ENCODE measurements at places on chromosomes 12 and 14. TPM values are rescaled to one million over a fixed set of nuclear protein-coding genes. Genes with fewer than 3 reads are reported as not detected.
A peak's percentile ranks its signal among the peaks of the same experiment; 100 is the strongest.

The TEX22 gene
- not detected for total RNA-seq

The SCN8A gene
- total RNA-seq: 3.7 TPM

The DAO gene
- not detected for total RNA-seq

The BICDL1 gene
- total RNA-seq: 71.2 TPM

The RAPGEF3 gene
- 52.3 TPM for total RNA-seq

The ACOT6 gene
- not detected for total RNA-seq

The RERGL gene
- 1.2 TPM for total RNA-seq

GRCh38 chr14:50070840-50071548 lies 45.4 kb downstream of the VCPKMT start:
- H3K36me3 ChIP-seq: no peaks in the 10 kb centered on the region
- no peak for DNase-seq
- H3K4me1 ChIP-seq: no peaks in the 10 kb centered on the region
- H3K27ac ChIP-seq: no peak overlapping the region
- H3K27me3 ChIP-seq: no peaks in the 10 kb centered on the region
- no peak overlapping the region for H3K4me3 ChIP-seq

DNA sequence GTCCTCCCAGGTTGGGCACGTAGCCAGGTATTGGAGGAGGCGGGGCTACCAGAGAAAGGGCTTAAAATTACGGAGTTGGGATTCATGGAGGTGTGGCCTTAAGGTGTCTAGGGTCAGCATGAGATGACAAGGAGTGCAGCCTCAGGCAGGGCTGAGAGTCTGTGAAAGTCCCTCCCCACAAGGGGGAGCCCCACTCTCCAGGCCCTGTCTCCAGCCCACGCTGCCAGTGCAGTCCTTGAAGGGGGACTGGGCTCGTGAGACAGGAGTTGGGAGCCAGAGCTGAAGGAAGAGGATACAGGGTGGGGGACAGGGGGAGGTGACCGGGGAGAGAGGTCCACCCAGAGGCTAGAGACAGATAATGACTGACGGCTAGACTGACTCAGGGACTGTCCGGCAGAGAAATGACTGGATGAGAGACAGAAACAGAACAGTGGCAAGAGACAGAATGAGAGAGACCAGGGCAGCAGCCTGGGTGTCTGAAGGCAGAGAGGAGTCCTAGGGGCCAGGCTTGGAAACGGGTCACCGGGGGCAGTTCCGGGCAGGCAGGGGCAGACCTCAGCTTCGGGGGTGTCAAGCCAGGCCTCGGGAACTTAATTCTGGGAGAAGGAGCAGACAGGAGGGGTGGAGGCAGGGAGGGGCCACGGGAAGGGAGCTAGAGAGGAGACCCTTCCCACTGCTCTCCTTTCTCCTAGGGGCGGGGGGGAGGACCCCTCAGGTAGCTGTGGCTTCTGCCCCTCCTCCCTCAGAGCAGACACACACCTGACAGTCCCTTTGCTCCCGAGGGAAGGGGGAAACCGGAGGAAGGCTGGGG lies 970 bp downstream of the CDH24 start:
- peaks cover 27% of the 10 kb centered on the region for H3K36me3 ChIP-seq
- H3K4me1 ChIP-seq: peaks cover 23% of the 10 kb centered on the region
- DNase-seq: no peak
- peak overlapping the region; percentile 82 for H3K4me3 ChIP-seq

DNA sequence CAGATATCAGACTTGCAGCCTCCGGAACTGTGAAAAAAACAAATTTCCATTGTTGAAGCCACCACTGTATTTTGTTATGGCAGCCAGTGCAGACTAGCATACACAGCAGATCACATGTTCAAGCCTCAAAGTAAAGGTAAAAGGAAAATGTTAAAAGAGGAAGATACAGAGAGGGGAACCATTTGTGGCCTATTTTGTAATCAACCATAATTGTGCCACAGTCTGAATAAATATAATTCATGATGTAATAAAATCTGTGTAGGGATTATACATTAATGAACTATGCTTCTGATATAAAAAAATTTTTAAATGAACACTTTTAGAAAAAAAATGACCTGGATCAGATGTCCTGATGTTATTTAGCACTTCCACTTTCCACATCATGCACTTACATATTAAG lies 79.6 kb downstream of the SLC16A7 start:
- H3K4me3 ChIP-seq: no peak overlapping the region
- no peaks in the 10 kb centered on the region for H3K4me1 ChIP-seq
- H3K27ac ChIP-seq: no peak overlapping the region
- no peaks in the 10 kb centered on the region for H3K27me3 ChIP-seq
- H3K36me3 ChIP-seq: no peaks in the 10 kb centered on the region

- DNase-seq: no peak
- H3K4me1 ChIP-seq: no peaks in the 10 kb centered on the region
- H3K27ac ChIP-seq: no peak overlapping the region
- no peaks in the 10 kb centered on the region for H3K36me3 ChIP-seq
These were observed 437.9 kb downstream of the BCL11B start for GRCh38 chr14:98834119-98834518.

DNA sequence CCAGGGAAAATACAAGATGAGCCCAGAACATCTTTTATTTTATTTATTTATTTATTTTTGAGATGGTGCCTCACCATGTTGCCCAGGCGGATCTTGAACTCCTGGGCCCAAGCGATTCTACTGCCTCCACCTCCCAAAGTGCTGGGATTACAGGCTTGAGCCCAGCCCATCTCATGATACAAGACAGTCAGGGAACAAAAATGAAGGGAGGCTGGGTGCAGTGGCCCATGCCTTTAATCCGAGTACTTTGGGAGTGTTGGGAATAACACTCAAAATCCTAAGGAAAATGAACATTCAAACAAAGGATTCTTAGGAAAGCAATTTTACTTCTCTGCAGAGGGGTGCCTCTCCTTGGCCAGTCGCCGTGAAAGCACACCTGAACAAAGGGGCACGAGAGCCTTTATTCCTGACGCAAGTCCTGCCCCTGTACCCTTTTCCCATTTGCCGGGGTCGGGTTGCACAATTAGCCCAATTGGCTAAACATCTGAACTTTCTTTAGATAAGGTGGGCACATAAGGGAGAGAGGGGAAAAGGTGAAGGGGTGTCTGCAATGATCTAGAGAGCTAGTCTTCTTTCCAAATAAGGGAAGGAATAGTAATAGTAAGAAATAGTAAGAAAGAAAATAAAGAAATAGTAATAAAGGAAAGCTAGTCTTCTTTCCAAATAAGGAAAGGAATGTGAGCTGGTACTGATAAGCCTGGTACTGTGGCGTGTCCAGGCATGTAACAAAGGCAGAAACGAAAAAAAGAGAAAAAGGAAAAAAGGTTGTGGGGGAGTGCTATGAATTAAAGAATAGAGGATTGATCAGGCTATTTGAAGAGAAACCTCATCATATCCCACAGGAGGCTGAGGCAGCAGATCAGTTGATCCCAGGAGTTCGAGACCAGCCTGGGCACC lies 13.4 kb downstream of the NCAPD2 start:
- H3K27me3 ChIP-seq: no peaks in the 10 kb centered on the region
- no peak overlapping the region for H3K27ac ChIP-seq
- no peak for DNase-seq
- H3K36me3 ChIP-seq: peaks cover 10% of the 10 kb centered on the region
- no peak overlapping the region for H3K4me3 ChIP-seq

GRCh38 chr14:68693926-68694325 lies 98.9 kb downstream of the ZFP36L1 start:
- no peak overlapping the region for H3K4me3 ChIP-seq
- no peak for DNase-seq
- peaks cover 18% of the 10 kb centered on the region for H3K4me1 ChIP-seq
- H3K36me3 ChIP-seq: no peaks in the 10 kb centered on the region

DNA sequence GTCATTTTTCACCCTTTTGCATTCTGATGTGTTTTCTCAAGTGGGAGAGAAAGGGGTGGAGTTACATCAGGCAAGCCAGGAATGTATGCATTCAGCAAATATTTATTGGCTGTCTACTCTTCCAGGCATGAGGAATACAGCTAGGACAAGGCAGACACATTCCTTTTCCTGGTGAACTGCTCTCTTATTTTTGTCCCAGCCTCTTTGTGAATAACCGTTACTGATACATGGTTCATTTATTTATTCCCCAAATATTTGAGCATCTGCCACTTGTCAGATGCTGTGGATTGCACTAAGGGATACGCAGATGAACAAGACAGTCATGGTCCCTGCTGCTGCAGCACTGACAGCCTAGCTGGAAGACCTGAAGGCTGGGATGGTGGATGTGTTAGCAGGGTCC lies 6.1 kb downstream of the PELI2 start:
- H3K27me3 ChIP-seq: no peaks in the 10 kb centered on the region
- no peak overlapping the region for H3K4me3 ChIP-seq
- DNase-seq: no peak
- peaks cover 46% of the 10 kb centered on the region for H3K4me1 ChIP-seq

- H3K4me3 ChIP-seq: no peak overlapping the region
- peaks cover 15% of the 10 kb centered on the region for H3K4me1 ChIP-seq
- H3K27me3 ChIP-seq: no peaks in the 10 kb centered on the region
- no peak for DNase-seq
These were observed 259.5 kb downstream of the MSRB3 start for GRCh38 chr12:65537978-65538377.

- H3K4me1 ChIP-seq: no peaks in the 10 kb centered on the region
- H3K36me3 ChIP-seq: no peaks in the 10 kb centered on the region
- no peaks in the 10 kb centered on the region for H3K27me3 ChIP-seq
- no peak overlapping the region for H3K4me3 ChIP-seq
These were observed 62.2 kb upstream of the CCND2 start for GRCh38 chr12:4211372-4211771.

GRCh38 chr12:123254853-123255446 lies 16.7 kb downstream of the CDK2AP1 start:
- no peak for DNase-seq
- H3K27me3 ChIP-seq: no peaks in the 10 kb centered on the region
- no peak overlapping the region for H3K4me3 ChIP-seq
- H3K36me3 ChIP-seq: peaks cover 52% of the 10 kb centered on the region
- H3K27ac ChIP-seq: no peak overlapping the region

DNA sequence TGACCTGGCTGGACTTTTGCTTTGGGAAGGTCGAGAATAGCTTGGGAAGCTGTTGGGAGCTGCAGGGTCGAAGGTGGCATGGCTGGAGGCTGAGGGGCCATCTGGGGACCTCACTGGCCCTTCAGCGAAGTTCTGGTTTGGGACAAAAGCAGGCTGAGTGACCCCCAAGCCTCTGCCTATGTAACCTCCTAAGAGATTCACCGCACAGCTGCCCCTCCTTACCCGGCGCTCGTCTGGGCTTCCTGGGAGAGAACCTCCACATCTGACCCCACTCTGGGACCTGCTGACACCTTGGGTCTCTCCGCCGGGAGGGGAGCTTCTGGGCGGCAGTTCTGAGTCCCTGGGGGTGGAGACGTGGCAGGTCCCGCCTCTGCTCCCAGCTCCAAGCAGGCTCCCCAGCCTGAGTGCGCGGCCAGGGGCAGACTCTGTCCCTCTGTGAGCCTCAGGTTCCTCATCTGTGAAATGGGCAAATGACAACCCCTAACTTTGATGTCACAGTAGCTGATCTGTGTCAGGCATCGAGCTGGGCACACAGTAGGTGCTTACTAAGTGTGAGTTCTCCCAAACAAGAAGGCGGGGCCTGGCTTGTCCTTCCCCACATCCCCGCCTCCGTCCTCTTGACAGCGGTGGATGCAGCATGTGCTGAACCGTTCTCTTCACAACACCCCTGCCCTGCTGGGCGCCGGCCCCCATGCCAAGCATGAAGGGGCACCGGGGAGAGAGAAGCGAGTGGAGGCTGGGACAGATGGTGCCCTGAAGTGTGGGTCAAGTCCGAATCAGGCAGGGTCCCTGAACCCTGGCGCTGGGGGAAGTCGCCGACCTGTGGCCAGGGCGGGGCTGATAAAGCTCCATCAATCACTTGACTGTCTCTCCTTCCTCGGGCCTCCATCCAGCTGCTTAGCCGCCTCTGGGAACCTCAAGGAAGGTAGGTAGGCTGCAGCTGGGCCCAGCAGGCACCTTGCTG lies 3.8 kb downstream of the EXOC3L4 start:
- no peak overlapping the region for H3K4me3 ChIP-seq
- H3K27me3 ChIP-seq: peaks cover 7% of the 10 kb centered on the region
- no peaks in the 10 kb centered on the region for H3K36me3 ChIP-seq
- peaks cover 26% of the 10 kb centered on the region for H3K4me1 ChIP-seq
- H3K27ac ChIP-seq: no peak overlapping the region

DNA sequence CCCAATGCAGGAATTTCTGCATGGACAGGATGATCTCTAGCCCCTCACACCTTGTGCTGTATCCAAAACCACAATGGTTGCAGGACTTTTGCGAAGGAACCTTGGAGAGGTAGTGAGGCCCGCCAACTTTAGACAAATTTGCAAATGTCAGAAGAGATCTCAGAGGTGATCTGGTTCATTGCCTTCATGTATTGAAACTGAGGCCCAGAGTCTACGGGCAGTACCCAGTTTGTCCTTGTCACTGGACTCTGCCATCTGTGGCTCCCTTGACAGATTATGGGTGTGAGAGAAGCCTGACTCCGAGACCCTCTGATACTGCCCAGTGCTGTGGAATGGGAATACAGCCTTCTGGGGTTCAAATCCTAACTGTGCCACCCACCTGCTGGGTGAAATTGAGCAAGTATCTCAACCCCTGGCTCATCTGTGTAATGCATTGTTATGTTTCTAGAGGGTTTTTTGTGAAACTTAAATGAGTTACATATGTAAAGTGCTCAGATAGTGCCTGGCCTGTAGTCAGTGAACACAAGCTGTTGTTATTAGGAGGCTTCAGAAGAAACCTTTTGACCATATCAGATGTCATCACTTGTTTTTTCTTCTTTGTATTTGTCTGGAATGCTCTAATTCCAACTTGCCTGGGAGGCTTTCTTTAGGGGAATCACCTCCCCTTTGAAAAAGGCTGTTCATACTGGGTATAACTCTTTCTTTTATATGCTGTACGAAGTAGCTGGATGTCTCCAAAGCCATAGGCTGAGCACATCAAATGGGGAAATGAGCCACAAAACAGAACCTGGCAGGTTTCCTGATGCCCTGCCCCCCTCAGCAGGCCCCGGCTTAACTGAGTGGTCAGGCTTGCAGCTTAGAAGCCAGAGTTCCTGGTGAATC lies 71.4 kb upstream of the SRSF5 start:
- H3K36me3 ChIP-seq: no peaks in the 10 kb centered on the region
- DNase-seq: no peak
- H3K4me3 ChIP-seq: no peak overlapping the region
- H3K27me3 ChIP-seq: no peaks in the 10 kb centered on the region
- H3K27ac ChIP-seq: peak overlapping the region; percentile 73

All from vagina (tissue), 2 donors.